Urothelium cell line (cell line): ENCODE measurements at places on chromosomes 12 and 14.

- DNase-seq, result no peak
These were observed 3.5 kb upstream of the KLC1 start for GRCh38 chr14:103625356-103626095.

DNA sequence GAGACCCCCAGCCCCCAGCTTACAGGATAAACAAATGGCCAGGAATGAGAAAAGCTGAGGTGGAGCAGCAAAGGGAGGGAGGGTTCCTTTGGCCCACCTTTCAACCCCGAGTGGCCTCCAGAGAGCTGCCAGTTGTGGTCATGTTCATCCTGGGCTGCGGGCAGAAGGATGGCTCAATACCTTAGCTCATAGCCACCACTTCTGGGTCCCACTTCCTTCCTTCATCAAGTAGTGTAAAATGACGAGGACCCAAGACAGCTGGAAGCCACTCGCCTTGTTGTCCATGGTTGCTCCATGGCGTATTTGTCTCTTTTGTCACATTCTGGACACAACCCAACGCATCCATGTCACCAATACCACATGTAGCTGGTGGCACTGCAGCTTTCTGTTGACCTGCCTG lies 24.2 kb downstream of the CRACR2A start:
- no peak for DNase-seq

DNA sequence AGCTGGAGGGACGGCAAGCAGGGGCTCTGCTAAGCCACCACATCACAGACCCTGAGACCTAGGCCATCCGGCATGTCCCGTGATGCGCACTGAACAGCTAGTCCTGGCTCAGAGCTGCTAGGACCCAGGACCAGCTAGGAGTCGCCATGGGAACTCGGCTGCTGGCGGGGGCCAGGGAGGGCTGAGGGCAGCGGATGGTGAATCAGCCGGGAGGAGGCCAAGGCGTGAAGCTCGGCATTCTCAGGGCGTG lies 5.1 kb downstream of the AHNAK2 start:
- no peak for DNase-seq

DNA sequence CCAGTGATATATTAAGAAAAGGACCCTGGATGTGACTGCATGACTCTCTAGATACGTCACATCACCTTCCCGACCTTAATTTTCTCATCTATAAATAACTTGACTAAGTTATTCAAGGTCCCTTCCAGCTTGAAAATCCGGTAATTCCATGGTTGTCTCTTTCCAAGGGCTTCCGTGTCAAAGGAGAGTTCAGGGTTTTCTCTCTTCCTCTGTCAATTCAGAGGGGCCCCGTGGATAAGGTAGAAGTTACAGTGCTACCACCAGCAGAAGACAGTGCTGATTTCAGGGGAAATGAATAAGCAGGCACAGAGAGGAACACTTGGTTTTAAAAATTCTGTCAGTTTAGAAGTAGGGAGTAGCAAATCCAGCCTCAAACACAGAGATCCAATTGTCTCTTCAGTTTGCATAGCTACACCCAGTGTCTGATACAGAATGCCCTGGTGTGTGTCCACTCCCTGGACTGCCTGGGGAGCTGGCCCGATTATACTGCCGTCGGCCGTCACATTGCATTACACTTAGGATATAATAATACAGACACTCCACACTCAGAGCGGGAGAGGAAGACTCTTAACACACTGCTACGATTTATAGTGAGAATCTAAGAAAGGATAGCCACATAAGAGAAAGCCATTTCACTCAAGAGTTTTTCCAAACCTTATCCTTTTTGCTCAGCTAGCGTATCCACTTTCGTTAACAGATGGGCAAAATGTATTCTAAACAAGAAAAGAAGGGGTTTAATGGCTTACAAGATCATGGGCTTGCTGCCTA lies 54.7 kb upstream of the GTF2A1 start:
- DNase-seq, result no peak

DNA sequence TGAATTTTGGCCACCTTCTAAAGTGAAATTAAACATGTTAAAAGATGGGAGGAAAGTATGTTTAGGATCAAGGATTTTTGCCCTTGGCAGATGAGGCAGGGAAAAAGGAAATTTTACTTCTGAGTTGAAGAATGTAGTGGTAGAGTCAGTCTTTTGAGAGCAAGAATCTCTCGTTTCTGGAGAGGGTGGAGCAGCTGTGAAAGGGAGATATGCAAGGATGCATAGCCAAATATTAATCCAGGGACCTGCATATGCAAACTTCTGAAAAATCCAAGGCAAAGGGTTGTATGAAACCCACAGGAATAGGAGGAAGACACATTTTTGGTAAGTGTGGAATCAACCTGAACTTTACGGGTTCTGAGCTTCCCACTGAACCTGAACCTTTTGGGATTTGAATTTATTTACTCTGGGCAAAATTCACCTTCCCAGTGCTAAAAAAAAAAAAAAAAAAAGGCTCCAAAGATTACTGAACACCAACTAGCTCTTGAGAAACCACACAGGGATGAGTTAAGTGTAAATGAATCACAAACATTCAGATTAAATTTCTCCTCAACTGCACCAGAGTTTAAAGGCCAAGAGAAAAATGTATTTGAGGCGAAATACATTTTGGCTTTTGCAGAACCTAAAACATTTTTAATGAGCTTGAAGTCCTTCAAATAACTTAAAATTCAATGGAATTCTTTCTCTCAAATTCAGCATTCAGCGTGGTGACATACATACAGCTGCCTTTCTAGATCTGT lies 187.1 kb upstream of the CDKN3 start:
- DNase-seq, result peak; percentile 41

GRCh38 chr14:70514168-70515069 lies 20.4 kb downstream of the ADAM20 start:
- no peak for DNase-seq
